ENCODE measurements at places on chromosomes 3 and 15.

- no peak for DNase-seq
Observed at GRCh38 chr3:55500555-55501330, 13.6 kb upstream of the WNT5A start.

- DNase-seq = no peak
Observed at GRCh38 chr3:59750391-59750790, 700.6 kb upstream of the CFAP20DC start.

DNA sequence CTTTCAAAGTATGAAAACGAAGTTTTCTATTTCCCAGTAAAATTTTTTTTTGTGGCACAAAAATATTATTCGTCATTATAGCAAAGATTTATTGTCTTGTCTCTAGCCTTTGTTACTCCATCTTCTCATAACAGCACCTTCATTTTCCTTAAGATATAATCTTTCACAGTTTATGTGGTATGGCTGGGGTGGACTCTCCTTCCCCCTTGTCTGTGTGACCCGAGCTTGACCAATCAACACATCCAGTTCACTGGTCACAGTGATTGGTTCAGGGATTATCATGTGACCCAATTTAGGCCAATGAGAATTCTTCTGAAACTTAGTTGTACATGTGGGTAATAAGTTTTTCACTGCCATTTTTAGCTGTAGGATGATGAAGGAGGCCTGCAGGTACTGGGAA lies 71.2 kb upstream of the DCBLD2 start:
- no peak for DNase-seq

DNA sequence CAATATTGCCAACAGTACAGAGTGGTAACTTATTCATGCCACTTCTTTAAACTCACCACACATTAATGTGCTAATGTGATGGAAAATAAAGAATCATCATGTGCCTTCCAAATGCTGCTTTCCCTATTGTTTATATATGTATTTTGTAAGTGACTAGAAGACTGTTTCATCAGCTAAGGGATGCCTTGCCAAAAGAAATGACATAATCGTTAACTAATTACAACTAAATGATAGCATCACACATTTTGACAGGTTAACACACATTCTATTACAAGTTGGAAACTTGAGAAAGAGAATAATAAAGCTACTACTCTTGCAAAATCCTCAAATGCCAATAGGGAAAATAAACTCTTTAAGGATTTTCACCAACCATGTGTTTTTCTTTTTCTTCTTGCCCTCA lies 329.9 kb upstream of the AGTR1 start:
- no peak for DNase-seq

- no peak for DNase-seq
Observed at GRCh38 chr3:95705786-95706418, 1108.5 kb upstream of the EPHA6 start.

DNA sequence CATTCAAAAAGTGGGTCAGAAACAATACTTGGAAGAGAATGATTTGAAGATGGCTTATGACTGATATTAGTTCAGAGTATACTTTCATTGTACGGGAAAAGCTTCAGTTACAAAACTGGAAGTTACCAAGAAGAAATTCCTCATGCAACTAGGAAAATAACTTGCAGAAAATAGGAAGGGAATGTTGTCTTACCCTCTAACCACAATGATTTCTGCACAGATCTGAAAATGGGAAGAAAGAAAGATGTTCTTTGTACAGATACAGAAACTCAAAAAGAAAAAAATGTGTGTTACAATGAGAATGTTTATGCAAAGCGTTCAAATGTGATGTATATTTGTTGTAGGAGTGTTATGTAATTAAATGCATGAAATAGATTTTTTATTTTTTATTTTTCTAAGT lies 3.7 kb downstream of the ZNF280D start:
- no peak for DNase-seq

DNA sequence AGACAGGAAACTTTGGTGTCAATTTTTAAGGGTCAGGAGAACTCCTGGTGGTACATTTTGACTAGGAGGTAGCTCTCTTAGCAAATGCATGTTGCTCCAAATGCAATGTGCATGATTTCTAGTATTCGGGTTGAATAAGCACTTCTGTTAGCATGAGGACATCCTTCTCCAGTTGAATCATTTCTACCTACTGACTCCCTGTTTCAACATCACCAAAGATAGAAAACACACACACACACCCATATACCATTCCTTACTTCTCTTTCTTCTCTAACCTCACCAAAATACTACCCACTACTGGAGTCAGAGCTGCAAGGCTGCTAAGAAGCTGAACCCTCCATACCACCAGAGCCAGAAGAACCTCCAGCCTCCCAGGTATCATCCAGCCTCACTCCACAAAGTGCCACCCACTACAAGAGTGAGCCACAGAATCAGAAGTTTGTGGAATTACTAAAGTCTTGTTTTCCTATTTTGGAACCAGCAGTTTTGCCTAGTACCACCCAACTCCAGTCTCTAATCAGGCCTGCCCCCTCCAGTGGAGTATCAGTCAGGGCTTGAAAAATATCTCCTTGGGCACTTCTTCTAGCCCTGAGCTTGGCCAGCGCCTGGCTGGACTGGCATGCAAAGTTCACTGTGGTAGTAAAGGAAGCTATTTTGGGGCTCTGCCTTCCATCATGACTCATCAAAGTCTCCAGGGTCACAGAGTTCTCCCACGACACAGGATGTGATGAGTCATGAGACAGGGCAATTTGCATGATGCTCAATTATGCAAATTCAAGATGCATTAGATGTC lies 110.3 kb downstream of the CYP19A1 start:
- DNase-seq = no peak

DNA sequence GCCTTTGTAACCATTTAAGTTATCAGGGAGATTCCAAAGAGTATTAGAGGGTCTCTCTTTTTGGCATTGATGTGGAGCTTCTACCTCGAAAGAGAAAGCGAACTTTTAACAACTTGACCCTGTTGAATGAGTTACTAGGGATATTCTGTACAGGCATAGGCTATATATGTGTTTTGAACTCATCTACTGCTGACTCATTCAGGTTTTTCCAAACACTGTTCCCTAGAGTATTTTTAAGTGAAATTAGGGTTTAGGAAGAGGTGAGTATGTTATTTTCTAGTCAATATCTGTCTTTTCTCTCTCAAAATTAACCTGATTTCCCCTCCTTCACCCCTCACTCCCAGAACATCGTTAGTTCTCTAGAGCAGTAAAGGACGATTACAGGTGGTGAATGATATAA lies 228.1 kb upstream of the C2CD4B start:
- no peak for DNase-seq

GRCh38 chr3:123774474-123774873 lies 109.7 kb downstream of the MYLK start:
- no peak for DNase-seq
